ENCODE measurements at places on chromosomes 6 and 20. TPM values are rescaled to one million over a fixed set of nuclear protein-coding genes. Genes with fewer than 3 reads are reported as not detected.
A peak's percentile ranks its signal among the peaks of the same experiment; 100 is the strongest.

GRCh38 chr6:145963216-145964068, 716 bp downstream of the SHPRH start:
- DNase-seq: peak; percentile 43

- DNase-seq: no peak
These were observed 399.5 kb downstream of the QKI start for GRCh38 chr6:163813979-163814493.

- DNase-seq: no peak
These were observed 865 bp upstream of the DAAM2 start for GRCh38 chr6:39791311-39791710.

- DNase-seq: peak; percentile 73
These were observed 348.9 kb upstream of the KCNQ5 start for GRCh38 chr6:72272958-72273357.

DNA sequence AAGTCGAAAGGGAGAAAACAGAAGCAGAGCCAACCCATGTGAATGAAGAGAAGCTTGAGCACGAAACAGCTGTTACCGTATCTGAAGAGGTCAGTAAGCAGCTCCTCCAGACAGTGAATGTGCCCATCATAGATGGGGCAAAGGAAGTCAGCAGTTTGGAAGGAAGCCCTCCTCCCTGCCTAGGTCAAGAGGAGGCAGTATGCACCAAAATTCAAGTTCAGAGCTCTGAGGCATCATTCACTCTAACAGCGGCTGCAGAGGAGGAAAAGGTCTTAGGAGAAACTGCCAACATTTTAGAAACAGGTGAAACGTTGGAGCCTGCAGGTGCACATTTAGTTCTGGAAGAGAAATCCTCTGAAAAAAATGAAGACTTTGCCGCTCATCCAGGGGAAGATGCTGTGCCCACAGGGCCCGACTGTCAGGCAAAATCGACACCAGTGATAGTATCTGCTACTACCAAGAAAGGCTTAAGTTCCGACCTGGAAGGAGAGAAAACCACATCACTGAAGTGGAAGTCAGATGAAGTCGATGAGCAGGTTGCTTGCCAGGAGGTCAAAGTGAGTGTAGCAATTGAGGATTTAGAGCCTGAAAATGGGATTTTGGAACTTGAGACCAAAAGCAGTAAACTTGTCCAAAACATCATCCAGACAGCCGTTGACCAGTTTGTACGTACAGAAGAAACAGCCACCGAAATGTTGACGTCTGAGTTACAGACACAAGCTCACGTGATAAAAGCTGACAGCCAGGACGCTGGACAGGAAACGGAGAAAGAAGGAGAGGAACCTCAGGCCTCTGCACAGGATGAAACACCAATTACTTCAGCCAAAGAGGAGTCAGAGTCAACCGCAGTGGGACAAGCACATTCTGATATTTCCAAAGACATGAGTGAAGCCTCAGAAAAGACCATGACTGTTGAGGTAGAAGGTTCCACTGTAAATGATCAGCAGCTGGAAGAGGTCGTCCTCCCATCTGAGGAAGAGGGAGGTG, 38.7 kb downstream of the ZBTB2 start:
- no peak for DNase-seq

DNA sequence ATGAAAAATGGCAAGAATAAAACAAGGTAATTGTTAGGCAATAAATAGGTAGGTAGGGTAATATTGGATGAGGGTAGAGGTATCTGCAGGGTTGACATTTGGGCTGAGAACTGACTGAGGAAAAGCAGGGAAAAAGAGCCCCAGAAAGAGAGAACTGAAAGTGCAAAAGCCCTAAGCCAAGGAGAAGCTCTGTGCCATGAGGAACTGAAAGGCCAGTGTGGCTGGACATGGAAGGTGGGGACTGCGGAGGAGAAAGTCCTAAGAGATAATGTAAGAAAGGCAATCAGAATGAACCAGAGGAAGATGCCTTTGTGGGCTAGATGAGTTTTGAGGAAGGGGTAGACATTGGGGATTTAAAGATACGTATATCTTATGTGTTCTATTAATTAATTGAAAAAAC, 9.9 kb upstream of the HIVEP2 start:
- DNase-seq: no peak

DNA sequence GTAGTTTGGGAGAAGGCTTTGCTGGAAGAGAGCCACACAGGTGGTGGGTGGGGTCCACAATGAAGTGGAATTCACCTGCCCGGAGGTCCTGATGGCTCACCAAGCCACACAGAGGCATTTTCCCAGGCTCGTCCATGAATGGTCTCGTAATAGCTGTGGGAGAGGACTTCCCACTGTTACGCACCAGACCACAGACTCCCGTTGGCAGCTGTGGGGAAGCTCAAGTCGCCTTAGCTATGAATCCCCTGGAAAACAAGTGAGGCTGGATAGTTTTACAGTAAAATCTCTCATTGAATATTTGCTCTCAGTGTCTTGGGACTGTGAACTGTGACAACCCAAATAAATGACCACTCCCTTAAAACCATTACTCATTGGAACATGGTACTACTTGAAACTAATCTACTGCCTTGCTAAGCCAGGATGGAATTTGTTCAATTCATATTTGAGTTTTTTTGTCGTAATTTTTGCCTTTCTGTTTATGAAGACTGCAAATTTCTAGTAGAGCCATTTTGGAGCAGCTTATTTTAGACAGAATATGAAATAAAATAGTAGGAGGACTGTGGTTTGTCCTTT, 79.4 kb downstream of the JAG1 start:
- no peak for DNase-seq

- DNase-seq: peak; percentile 50
These were observed at the start of gene BMP2 for GRCh38 chr20:6767536-6768227. BMP2 (plus strand) TSS chr20:6767686; CDS start chr20:6770127, 2,441 bp downstream.

The NR2E1 gene
- total RNA-seq: not detected

The TNFRSF6B gene
- 1.1 TPM for total RNA-seq
